ENCODE measurements at places on chromosomes 7 and 10.

DNA sequence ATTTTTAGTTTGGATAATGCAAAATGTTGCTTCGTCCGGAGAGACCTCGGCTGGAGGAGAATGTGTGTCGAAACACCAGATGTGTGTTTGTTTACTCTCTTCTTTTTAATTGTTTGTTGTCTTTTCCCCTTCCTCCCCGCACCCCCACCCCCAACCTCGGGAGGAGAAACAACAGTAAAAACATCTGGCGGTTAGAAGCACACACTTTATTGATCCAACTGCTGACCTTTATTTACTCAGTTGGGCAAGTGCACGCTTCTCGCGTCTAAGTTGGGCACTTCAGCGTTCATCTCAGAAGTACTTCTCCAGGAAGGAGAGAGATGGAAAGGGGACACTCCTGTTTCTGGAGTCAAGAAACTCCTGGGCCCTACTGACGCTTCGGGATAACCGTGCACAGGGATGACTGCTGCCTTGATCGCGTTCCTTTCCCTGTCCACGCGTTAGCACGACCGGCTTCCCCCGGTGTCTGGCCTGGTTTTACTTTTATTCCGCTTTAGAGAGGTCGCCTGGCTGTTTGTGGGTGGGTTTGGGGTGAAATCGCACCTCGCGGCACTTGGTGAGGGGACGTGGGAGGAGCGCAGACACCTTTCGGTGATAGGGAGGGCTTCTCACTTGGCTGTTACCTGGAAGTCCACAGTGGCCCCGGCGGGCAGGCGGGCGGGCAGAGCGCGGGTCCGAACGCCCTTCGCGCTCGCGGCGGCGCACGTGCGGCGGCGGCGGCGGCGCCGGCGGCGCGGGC, 168.3 kb upstream of the PPP1R3A start:
- DNase-seq, result no peak

DNA sequence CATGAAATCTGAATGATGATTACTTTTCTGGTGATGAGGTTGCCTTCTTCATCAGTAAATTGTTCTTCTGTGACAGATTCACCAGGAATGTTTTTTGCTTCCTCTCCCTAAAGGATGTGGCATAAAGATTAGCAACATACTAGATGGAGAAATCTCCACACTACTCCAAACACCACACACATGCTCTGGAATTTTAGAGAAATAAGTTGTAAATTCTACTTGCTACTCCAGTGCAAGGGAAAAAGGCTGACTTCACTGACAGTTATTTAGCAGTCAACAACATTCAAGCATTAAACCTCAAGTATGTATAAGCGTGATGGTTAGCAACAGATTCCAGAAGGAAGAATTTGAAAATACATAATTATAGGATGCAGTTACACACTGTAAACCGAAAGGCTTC, 137.9 kb upstream of the CCDC6 start:
- DNase-seq, result no peak

DNA sequence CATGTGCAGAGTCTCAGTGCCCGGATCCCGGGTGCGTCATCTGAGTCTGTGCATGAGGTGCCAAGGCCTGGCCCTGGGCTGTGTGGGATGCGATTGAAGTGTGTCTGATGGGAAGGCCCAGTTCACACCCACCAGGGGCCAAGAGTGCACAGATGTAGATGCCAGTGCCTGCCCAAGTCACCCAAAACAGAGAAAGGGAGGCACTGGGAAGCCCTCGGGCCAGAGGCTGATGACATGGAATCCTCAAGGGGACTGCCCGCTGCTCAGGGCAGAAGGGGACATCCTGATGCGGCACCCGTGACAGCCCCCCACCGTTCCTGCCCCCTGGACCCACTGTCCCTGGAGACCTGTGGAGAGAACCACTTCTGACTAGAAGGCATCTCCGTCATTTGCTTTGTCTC, 72.2 kb upstream of the ZNF479 start:
- no peak for DNase-seq

- no peak for DNase-seq
Observed at GRCh38 chr10:111724121-111724520, 459.4 kb downstream of the GPAM start.

DNA sequence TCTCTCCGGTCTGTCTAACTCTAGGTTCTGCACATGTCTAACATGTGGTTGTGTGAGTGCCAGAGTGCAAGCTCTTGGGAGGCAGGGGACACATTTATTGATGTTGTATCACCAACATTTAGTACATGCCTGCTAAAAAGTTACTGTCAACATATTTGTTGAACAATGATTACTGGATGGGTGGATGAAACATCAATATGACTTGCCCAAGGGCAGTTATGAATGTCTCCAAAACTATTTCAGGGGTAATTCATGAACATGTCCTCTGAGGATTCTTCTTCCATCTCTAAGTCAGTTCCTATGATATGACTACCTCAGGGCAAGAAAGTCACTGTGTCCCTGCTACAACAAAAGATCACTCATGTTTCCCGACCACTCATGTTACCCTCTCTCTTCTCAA, 91.3 kb upstream of the STEAP1B start:
- no peak for DNase-seq

GRCh38 chr10:96947036-96947435, 114.9 kb downstream of the LCOR start:
- DNase-seq, result no peak

DNA sequence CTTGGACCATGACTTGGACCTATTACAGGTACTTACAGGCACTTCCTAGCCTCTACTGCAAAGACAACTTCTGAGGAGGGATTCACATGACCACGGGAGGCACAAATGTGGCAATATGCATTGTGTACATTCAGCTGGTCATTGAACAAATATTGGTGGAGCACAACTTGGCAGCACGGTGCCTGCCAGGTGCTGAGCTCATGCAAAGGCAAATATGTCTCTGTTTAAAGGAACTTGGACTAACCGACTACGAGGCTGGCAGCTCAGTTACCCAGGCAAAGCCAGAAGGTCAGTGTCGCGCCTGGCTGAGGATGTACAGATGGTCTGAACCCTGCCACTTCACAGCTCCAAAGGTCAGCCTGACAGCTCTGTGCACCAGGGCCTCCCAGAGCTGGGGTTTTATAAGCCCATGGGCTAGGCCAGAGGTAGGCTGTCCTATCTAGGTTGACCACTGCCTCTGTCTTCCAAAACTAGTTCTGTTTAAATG, 6.1 kb downstream of the DENND11 start:
- no peak for DNase-seq

GRCh38 chr10:128268015-128268722, 141.9 kb upstream of the MKI67 start:
- no peak for DNase-seq

DNA sequence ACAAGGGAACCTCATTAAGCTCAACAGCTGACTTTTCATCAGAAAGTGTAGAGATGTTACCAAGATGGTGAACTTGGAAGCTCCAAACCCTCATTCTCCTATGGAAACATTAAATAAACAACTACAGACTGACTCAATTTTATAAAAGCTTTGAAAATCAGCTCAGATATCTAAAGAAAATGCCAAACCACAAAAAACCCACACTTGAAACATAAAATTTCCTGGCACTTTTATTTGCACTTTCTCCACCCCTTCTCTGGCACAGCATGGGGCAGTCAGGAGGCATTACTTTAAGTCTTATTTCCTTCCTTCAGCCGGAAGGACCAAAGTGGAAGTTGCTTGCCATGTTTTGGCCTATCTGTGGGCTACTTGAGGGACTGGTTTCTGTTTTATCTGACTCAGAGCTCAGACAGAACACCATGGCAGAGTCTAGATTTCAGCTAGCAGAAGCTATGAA, 114.7 kb downstream of the ODAD2 start:
- DNase-seq, result no peak

GRCh38 chr10:87739703-87740102, 78.3 kb downstream of the ATAD1 start:
- DNase-seq, result no peak

DNA sequence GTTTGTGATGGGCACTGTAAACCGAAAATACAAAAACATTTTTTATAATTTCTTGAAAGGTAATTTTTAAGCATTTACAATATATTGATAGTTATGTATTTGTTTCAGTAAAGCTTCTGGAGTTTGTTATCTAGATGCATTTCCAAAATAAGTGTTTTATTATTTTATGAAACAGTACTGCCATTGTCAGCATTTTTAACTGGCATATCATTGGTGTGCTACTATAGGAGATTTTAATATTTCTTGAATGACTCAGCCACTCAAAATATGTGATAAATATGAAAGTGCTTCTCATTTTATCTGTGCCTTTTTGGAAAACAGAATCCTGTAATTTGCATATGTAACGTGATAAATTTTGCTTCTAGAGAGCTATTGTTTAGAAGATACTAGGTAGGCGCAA, 97.9 kb downstream of the ANKIB1 start:
- DNase-seq, result no peak

GRCh38 chr10:24091256-24091655, 117.7 kb upstream of the KIAA1217 start:
- no peak for DNase-seq

GRCh38 chr7:98420966-98421612, 20.2 kb upstream of the BAIAP2L1 start:
- peak; percentile 71 for DNase-seq

DNA sequence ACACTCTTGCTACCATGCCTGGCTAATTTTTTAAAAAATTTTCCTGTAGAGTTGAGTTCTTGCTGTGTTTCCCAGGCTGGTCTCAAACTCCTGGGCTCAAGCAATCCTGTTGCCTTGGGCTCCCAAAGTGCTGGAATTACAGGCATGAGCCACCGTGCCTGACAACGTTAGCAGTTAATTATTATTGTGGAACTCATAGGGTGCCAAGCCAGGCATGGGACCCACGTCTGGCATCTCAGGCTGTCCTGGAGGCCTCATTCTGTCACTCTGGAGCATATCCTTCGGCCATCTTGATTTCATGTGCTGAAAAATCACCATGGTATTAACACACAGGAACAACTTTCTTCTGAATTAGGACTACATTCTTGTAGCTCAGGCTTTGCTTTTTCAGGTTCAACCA, 21.5 kb downstream of the STOX1 start:
- no peak for DNase-seq

- no peak for DNase-seq
Observed at GRCh38 chr7:92325858-92326257, 80.1 kb downstream of the ANKIB1 start.

DNA sequence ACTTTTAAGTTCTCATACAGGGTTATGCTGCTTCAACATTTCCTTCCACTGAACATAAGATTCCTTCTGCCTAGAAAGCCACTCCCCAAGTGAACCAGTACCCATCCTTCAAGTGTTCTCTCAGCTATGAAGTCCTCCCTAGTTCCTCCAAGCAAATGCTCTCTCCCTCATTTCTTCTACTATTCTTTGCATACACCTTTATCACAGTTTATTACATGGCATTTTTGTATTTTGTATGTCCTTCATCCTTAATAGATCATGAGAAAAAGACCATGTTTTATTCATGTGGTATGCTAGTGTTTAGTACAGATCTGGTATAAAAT, 1.9 kb downstream of the SYPL1 start:
- DNase-seq, result no peak

GRCh38 chr7:157467496-157468212, 130.8 kb downstream of the DNAJB6 start:
- DNase-seq, result no peak

DNA sequence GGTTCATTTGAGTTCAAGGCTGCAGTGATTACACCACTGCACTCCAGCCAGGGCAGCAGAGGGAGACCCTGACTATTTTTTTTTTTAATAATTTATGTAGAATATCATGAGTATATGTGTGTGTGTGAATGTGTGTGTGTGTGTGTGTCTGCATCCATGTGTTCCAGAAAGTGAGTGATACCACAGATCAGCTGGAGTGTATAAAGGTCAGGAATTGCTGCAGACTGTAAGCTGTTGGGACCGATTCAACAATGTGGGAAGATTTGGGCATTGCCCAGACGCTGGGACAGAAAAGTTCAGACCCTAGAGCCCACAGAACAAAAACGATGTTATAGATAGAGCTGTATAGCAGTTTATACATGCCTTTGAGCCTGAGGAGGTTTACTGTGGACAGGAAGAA, 435.6 kb downstream of the CCSER2 start:
- DNase-seq, result no peak

- DNase-seq, result no peak
Observed at GRCh38 chr7:1716263-1717094, 46.4 kb downstream of the ELFN1 start.

GRCh38 chr7:92625617-92626016, 35.4 kb upstream of the FAM133B start:
- no peak for DNase-seq

DNA sequence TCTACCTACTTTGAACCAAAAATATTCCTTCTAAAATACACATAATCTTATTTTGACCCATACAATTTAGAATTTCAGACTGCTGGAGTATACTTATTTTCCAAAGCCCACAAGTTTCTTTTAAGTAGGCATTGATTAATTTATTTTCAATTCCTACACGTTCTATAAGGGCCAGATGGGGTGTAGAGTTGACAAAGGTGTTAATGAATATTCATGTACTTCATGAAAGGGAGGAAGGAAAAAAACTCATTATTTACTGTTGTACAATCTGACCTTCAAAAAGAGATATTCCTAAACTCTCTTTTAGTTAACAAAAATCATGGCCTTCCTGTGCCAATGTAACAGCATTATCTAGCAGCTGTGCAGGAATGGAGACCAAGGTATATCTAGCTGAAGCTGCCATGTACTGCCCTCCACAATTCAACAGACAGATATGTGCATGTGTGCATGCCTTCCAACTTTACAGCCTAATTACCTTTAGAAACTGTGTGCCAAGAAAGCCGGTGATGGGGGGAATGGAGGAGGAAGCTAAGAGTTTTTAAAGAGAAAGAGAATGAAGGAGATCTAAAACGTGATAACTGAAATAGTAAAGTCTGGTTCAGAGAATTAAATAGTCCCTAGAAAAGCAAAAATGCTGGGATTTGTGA, 108.9 kb downstream of the UPF2 start:
- DNase-seq, result no peak

DNA sequence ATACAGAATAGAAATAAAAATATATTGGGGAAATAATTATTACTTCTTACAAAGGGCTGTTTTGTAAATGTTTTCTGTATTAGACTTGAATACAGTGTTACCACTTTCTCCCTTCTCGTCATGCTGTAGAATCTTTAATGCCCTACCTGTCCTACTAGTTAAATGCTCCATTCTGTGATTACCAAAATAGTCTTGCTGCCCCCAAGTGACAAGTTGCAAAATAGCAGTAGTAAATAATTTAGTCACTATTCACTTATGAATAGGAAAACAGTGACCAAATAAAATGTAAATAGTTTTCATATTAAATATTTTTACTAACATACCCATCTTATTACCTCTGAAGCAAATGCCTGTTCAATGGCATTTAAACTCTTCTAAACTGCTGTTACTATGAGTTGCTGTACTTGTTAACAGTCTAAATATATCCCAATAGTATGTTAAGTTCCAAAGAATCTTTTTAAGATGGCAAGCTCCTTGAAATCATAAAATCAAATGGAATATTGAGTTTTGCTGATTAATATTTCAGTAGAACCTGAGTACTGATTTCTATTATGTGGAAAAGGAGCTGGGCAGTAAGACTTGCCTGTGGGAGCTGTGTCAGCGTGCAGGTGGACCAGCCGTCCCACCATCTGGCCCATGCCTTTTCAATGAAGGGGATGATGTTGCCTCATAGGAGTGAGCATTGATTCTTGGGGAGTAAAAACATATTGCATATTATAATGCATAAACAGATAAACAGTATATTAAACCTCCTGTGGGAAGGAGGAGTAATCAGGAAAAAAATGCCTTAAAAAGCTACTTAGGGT, 18.1 kb upstream of the OIT3 start:
- no peak for DNase-seq

Data from stimulated activated effector memory CD8-positive, alpha-beta T cell treated with anti-CD3 and anti-CD28 coated beads, Interleukin-12 subunit alpha, Interleukin-12 subunit beta, amount 100 ng/mL, for 72 hours (primary cell).